Forelimb muscle (tissue), 1 donor: ENCODE measurements at places on chromosomes 1 and 21.

DNA sequence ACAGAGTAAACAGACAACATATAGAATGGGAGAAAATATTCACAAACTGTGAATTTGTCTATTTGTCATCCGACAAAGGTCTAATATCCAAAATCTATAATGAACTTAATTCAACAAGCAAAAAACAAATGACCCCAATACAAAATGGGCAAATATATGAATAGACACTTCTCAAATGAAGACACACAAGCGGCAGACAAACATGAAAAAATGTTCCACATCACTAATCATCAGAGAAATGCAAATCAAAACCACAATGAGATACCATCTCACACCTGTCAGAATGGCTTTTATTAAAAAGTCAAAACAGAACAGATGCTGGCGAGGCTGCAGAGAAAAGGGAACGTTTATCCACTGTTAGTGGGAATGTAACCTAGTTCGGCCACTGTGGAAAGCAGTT is 72.7 kb downstream of the SMYD3 start:
- no peak for DNase-seq

- no peak for DNase-seq
Observed at GRCh38 chr1:106798991-106799390, 257.5 kb upstream of the PRMT6 start.

- DNase-seq: no peak
Observed at GRCh38 chr1:115115521-115116161, 26.3 kb upstream of the TSPAN2 start.

GRCh38 chr1:92882819-92883218 is 51.0 kb downstream of the RPL5 start:
- no peak for DNase-seq

GRCh38 chr1:70319750-70320149 is 34.8 kb downstream of the ANKRD13C start:
- DNase-seq: no peak

- no peak for DNase-seq
Observed at GRCh38 chr21:41510500-41510899, 2.5 kb upstream of the TMPRSS2 start.

DNA sequence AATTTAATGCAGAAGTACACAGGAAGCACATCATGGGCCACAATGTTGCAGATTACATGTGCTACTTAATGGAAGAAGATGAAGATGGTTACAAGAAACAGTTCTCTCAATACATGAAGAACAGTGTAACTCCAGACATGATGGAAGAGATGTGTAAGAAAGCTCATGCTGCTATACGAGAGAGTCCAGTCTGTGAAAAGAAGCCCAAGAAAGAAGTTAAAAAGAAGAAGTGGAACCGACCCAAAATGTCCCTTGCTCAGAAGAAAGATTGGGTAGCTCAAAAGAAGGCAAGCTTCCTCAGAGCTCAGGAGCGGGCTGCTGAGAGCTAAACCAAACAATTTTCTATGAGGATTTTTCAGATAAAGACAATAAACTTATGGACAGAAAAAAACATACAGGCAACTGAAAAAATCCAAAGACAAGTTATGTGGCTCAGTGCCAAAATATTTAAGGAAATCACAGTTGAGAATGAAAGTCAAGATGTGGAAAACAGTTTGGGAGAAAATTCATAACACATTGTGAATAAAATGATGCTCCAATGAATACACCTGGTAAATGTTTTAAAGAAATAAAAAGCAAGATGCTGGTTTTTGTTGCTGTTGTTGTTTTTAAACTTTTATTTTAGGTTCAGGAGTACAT is 2.8 kb upstream of the ZNF644 start:
- DNase-seq: no peak

DNA sequence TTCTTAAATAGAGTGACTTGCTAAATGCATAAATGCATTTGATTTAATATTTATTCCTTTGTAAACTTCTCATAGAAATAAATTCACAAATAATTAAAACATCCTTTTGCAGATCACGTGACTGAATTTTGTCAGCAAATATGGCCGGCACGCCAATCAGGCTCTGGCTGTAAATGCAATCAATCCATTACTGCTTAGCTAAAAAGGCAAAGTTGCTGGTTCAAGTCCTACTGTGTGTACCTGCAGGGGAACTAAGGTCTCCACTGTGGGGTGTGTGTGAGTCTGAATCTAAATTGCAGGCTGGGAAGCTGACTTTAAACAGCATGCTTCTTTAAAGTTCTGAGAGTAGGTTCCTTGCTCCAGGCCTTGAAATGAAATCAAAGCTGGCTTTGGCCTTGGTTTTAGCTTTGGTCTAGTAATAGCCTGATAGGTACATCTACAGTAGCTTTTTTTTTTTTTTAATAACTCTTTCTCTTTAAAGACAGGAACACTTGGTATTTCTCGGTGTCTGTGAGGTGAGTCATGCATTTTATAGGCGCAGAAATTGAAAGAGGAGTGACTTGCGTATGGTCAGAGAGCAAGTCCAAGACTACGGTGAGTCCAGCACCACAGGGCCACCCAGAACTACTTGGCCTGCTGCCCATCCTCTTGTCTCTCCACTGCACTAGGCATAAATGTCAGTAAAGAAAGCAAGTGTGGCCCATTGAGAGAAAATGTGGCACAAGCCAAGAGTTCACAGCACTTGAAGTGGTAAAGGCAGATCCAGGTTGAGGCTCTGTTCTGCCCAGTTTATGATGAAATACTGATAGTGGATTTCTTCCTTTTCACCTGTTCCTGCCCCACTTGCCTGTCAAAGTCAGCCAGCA is 36.2 kb upstream of the LYST start:
- DNase-seq: no peak

DNA sequence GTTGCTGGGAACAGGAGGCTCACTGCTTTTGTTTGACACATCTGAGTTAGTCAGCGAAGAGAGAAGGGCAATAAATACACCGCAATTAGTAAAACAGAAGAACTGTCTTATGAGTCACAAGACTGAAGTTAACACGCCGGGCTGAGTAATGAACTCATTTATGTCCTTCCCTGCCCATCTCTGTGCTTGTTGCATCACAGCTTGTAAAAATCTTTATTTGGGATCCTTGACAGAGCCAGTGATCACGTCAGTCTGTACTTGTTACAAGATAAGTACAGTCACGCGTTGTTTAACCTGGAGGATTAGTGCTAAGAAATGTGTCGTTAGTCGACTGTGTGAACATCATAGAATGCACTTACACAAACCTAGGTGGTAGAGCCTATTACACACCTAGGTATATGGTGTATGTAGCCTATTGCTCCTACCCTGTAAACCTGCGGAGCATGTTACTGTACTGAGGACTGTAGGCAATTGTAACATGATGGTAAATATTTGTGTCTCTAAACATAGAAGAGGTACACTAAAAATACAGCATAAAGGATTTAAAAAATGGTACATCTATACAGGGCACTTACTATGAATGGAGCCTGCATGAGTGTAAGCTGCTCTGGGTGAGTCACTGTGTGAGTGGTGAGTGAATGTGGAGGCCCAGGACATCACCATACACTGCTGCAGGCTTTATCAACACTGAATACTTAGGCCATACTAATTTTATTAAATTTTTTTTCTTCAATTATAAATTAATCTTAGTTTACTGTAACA is 272.2 kb downstream of the TNR start:
- DNase-seq: no peak

- DNase-seq: no peak
Observed at GRCh38 chr1:179146911-179147310, 65.0 kb downstream of the TOR3A start.

GRCh38 chr1:150162862-150163706 is 13.4 kb downstream of the PLEKHO1 start:
- DNase-seq: peak; percentile 92

DNA sequence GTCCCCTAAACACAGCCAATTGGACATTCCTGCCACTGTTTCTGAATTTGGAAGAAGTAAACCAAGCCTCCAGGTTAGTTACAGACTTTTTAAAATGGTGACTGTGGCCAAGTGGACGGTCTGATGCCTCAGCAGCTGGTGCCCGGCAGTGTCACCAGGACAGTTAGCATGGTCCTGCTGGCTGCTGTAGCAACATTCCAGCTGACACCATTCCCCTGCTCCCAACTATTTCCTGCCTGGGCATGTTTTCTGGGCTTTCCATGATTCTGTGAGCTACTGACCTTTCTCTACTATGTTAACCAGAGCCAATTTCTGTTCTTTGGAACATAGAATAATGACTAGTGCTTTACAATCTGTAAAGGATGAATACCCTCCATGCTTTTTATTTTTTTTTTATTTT is 95.0 kb downstream of the TLR5 start:
- no peak for DNase-seq

DNA sequence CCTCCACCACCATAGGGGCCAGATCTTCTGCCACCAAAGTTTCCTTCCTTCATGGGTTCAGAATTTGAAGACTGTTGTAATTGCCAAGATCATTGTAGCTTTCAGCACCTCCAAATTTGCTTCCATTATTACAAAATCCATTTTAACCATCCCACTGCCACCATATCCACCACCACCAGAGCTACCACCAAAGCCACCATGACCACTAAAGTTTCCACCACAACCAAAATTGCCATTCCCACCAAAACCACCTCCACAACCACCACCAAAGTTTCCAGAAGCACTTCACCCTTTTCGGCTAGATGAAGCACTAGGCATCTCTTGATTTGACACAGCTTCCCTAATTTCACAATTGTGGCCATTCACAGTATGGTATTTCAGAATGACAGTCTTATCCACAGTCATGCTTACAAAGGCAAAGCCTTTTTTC is 45.2 kb downstream of the SLC30A7 start:
- no peak for DNase-seq

- no peak for DNase-seq
Observed at GRCh38 chr1:15847893-15848142, 311 bp downstream of the SPEN start.

DNA sequence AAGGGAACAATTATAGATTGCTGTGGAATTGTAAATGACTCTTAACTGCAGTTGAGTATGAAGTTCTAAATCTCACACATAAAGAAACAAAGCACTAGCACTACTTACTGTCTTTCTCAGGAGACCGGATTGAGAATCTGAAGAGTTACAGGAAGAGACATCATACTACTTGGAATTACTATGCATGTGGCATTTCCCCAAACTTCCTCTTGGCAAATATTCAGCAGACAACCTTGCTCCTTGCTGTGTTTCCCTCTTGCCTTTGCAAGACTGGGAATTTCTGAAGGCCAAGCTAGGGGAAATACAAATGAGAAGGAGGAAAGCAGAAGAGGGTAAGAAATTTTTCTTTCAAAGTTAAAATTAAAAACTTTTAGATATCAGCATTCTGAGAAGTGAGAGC is 173.6 kb upstream of the KCTD3 start:
- DNase-seq: no peak

DNA sequence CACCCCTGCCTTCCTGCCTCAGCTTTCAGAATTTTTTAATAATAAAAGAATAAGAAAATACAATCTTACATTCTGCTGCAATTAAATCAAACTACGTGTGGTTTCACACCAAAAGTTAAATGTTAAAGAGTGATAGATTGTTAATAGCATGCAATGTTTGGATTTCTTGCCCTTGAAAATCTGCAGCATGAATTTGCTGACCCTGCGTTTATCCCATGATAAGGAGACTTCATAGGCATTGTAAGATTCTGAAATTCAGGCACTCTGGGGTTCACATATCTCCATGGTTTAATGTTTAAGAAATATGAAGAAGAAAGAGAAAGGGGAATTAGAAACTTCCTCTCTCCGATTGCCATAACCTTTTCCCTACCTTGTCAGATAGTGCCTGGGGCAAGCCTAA is 1616.2 kb upstream of the B3GALT2 start:
- DNase-seq: no peak

DNA sequence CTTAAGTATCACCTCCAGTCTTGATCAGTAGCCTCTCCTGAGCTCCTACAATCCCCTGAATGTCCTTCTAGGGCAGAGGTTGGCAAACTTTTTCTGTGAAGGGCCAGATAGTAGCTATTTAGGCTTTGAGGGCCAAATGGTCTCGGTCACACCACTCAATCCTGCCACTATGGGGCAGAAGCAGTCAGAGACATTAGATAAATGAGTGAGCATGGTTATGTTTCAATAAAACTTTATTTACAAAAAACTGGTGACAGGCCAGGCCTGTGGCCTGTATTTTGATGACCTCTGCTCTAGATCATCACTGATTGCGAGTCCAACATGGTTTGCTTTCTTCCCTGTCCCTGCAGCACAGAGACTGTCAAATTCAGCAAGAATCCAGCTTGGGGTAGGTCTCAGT is 36.3 kb downstream of the LRP8 start:
- no peak for DNase-seq

DNA sequence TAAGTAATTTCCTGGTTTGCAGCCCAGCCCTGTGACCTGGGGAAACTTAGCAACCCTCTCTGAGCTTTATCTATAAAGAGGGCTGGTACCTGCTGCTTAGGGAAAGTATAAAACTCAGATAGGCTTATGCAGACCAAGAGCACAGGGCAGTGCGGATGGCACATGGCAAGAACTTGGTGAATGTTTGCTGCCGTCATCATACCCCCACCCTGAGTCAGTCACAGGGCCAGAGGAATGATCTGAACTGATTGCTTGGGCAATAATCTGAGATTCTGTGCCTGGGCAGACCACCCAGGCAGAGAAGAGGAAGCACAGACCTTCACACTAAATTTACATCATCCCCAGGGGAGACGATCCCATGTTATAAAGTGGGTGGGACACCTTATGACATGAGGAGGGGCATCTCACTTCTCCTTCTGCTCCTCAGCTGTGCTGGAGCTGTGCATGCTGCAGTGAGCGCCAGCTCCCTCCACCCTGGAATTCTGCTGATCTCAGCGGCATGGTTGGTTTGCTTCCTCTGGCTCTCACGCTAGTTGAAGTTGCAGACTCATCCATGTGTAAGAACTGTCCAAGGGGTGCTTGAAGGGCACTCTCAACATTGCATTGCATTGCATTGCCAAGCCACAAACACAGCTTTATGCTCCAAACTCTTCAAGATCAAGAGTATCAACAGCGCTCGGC is 197.1 kb downstream of the AJAP1 start:
- DNase-seq: no peak

GRCh38 chr1:14561014-14561693 is 37.3 kb upstream of the KAZN start:
- DNase-seq: no peak

DNA sequence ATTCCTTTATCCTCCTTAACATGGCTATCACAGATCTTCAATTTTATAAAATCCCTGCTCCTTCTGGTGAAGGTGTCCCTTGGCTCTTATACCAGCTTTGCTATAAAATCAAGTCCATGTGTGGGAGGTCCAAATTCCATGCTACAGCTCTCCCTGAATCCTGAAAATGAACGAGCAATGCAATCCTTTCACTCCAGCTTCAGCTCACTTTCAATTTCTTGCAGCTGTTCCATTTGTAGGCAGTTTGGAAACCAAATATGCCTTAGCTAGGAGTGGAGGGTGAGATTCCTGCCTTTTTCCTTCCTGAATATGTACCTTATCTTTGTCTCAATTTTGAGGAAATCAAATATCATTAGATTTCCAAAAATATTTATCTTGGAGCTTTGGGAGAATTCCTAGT is 402.6 kb downstream of the TTLL7 start:
- no peak for DNase-seq

DNA sequence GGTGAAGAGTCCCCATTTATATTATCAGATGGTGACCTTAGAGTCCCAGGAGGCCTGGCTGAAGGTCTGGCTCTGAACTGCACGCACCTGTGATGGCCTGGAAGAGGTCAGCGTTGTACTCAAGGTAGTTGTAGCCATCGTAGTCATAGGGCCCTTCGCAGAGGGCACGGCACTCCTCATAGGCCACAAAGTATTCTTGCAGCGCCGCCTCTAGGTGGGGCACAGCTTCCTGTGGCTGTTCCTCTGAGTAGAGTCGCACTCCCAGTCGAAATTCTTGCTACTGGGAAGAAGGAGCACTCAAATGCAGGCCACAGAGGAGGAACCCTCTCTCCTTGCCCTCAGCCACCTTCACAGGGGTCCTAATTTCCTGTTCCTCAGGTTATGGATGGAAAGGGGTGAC is 7.7 kb downstream of the P3H1 start:
- no peak for DNase-seq
